ENCODE measurements at places on chromosomes 5 and 9. TPM values are rescaled to one million over a fixed set of nuclear protein-coding genes. Genes with fewer than 3 reads are reported as not detected.

SPOCK1 gene
- total RNA-seq, result not detected

MSX2 gene
- 40.2 TPM for total RNA-seq

PCDHB2 gene
- total RNA-seq, result 17.6 TPM

C9orf152 gene
- not detected for total RNA-seq

NR5A1 gene
- 0.54 TPM for total RNA-seq
